GM23248 (cell line): ENCODE measurements at places on chromosomes 3 and 15. TPM values are rescaled to one million over a fixed set of nuclear protein-coding genes. Genes with fewer than 3 reads are reported as not detected.

Gene PLIN1
- not detected in 2 replicates for total RNA-seq

- no peak overlapping the region for H3K27ac ChIP-seq
- no peak overlapping the region for H3K4me3 ChIP-seq
- peak; percentile 11 for DNase-seq
- no peaks in the 10 kb centered on the region for H3K36me3 ChIP-seq
- H3K27me3 ChIP-seq, result no peaks in the 10 kb centered on the region
- peaks cover 11% of the 10 kb centered on the region for H3K4me1 ChIP-seq
These were observed 369.1 kb downstream of the RBMS3 start for GRCh38 chr3:29649815-29650547.

Gene THOC7
- 54.8 and 71.7 TPM in 2 replicates for total RNA-seq

Gene ZIC1
- 18.2 and 25.5 TPM in 2 replicates for total RNA-seq

GRCh38 chr15:99273801-99274200, 22.5 kb downstream of the LRRC28 start:
- H3K4me1 ChIP-seq, result no peaks in the 10 kb centered on the region
- no peaks in the 10 kb centered on the region for H3K27me3 ChIP-seq
- H3K4me3 ChIP-seq, result no peak overlapping the region
- H3K36me3 ChIP-seq, result no peaks in the 10 kb centered on the region
- no peak for DNase-seq

DNA sequence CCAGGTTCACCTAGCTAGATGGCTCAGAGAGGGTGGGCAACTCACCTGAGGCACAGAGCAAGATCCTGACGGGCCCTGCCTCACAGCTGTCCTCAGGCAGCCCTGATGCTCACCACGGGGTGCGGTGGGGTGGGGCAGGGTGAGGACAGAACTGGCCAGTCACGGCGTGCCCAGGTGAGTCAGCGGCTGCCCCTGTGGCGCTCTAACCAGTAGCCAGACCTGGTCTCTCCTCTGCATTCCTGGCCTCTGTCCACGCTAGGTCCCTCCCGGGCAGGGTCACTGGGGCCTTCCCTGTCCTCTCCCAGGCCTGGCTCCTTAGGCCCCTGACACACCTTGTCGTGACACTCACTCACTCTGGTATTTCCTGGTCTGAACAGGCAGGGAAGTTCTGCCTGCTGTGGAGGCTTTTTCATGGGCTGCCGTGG, 901 bp downstream of the ALS2CL start:
- peaks cover 5% of the 10 kb centered on the region; the same call in 1 of the 2 replicates for H3K4me1 ChIP-seq
- DNase-seq, result peak; percentile 37
- H3K27me3 ChIP-seq, result no peaks in the 10 kb centered on the region
- no peak overlapping the region for H3K27ac ChIP-seq
